Ureter (tissue), 1 donor: ENCODE measurements at places on chromosomes 1 and 21.
A peak's percentile ranks its signal among the peaks of the same experiment; 100 is the strongest.

- no peak for DNase-seq
Measured at GRCh38 chr1:230328342-230329015, 97.7 kb downstream of the PGBD5 start.

DNA sequence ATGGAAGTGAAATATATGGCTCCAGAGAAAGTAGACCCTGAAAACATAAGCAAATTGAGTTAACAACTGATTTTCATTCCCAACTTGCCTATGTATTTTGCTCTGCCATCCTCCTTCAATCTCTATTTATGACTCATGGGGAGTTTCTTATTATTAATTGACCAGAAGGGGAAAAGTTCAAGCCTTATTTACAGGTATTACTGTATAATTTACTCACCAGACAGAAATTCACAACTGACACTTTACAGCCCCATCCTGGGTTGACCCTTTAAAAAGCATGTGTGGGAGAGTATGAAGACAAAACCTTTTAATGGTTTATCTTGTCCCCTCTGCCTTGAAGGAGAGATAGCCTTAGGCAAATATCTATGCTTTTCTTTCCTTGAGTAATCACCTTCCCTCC, 39.8 kb upstream of the C1orf53 start:
- no peak for DNase-seq

- DNase-seq, result no peak
Measured at GRCh38 chr1:70465911-70466310, 54.8 kb downstream of the CTH start.

GRCh38 chr1:64934115-64934877, 32.1 kb downstream of the JAK1 start:
- DNase-seq, result no peak

DNA sequence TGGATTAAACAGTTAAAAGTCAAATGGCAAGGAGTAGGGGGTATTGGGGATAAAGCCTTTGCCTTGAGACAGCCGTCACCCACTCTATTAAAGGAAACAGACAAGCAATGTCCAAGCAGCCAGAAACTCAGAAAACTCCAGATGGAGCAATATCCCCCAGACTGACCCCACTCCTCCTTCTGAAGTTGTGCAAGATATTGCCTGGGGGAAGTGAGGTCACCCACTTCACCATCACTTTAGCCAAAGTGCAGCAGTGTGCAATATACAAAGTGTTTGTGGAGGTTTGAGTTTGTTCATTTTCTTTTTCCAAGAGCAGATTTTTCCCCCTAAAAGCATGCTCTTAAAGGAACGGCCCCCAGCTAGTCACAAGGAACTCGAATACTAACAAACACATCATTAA, 125.1 kb downstream of the ETS2 start:
- no peak for DNase-seq

GRCh38 chr1:24514946-24515345, 12.3 kb downstream of the RCAN3 start:
- DNase-seq, result no peak

DNA sequence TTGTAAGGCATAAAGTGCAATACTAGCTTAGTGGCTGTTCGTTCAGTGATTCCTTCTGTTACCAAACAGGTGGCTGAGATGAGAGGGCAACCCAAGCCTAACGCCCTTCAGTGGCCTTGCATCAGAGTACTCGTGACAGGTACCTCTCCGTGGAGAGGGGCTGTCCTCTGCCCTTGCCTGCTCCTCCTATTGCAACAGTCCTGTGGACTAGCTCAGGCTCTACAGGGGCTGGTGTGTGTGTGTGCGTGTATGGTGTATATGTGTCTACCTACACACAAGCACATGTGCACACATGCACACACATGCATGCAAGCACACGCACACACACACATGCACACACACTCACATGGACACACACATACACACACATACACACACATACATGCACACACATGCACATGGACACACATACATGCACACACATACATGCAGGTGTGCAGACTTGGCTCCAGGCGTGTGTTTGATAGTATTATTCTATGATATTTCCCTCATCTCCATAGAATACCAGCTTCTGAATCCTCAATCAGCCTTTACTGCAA, 15.1 kb downstream of the TFF3 start:
- no peak for DNase-seq

DNA sequence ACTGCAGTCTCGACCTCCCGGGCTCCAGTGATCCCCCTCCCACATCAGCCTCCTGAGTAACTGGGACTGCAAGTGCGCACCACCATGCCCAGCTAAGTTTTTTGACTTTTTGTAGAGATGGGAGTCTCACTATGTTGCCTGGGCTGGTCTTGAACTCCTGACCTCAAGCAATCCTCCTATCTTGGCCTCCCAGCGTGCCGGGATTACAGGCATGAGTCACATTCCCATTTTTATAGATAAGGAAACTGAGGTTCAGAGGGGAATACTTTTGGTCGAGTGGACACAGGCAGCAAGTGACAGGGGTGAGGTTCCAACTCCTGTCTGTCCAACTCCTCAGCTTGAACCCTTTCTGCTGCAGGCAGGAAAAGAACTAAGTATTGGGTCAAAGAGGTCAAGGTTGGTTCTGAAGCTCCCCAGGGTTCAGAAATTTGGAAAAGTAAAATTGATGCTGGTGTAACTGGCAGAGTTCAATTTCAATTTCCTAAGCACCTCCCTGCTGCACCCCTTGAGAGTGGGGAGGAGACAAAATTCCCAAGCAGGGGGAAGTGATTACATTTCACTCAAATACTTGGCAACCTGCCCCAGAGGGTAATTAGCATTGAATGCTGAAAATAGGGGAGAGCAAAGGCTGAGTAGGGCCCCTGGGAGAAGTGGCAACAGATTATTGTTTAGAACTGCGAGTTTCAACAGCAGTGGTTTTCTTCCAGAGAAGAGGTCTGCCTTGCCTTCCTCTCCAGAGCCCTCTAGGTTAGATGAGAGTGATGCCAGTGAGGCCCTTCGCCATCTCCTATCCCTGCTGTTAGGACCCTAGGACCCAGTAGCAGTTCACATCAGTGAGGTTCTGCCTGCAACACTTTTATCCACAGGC, 17.5 kb upstream of the ALPL start:
- DNase-seq, result no peak

GRCh38 chr1:110477445-110477957, 26.6 kb downstream of the PROK1 start:
- no peak for DNase-seq

GRCh38 chr1:184404727-184405027, 17.8 kb downstream of the C1orf21 start:
- DNase-seq, result no peak

GRCh38 chr21:45797338-45797737, 153.8 kb downstream of the PCBP3 start:
- no peak for DNase-seq

- DNase-seq, result no peak
Measured at GRCh38 chr1:3664700-3665375, 12.5 kb downstream of the TP73 start.

DNA sequence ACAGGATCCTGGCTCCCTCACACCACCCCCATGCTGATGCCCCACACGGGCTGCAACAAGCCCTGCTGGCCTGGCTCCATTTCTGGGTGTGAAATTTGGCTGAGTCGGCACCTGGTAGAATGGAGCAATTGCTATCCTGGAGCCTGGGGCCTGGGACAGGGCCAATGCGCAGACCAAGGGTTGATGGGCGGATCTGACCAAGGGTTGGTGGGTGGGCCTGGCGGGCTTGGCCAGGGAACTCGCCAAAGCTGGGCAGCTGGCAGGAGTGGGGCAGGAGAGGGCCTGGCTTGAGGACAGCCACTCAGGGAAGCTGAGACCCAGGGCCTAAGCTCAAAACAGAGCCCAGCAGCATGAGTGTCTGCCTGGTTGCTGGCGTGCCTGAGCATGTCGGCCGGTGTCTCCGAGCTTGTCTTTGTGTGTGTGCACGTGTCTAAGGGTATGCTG, 70.9 kb upstream of the POU3F1 start:
- peak; percentile 62 for DNase-seq

DNA sequence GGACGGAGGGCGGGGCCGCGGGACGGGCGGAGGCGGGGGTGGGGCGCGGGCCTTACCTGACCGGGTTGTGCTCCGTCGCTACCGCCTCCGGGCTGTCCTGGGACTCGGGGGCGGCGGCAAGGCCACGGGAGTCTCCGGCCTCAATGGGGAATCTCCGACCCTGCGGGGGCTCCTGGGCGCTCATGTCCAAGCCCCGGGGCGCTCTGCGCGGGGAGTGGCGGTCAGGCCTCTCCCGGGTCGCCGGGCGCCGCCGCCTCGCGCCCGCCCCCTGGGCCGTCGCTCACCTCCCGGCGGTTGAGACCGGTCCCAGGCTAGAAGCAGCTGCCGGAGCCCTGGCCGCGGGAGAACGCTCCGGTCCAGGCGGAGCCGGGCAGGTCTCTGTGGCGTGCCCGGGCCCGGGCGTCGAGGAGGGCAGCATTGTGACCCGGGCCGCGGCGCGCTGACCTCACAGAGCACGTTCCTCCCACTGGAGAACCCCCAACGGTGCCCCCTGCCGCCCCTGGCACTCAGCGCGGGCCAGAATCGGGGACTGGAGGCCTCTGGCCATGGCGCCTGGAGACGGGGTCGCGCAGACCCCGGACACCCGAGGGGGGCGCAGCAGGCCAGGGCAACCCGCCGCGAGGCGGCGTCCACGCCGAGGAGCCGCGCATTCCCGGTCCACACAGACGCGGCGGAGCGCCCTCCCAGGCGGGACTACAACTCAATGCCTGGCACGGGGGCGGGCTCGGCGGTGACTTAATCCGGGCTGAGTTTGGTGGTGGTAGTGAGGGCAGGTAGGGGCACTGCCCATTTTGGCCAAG, 411 bp downstream of the FAM229A start:
- no peak for DNase-seq

GRCh38 chr21:32094804-32095203, 184.0 kb downstream of the MIS18A start:
- no peak for DNase-seq

DNA sequence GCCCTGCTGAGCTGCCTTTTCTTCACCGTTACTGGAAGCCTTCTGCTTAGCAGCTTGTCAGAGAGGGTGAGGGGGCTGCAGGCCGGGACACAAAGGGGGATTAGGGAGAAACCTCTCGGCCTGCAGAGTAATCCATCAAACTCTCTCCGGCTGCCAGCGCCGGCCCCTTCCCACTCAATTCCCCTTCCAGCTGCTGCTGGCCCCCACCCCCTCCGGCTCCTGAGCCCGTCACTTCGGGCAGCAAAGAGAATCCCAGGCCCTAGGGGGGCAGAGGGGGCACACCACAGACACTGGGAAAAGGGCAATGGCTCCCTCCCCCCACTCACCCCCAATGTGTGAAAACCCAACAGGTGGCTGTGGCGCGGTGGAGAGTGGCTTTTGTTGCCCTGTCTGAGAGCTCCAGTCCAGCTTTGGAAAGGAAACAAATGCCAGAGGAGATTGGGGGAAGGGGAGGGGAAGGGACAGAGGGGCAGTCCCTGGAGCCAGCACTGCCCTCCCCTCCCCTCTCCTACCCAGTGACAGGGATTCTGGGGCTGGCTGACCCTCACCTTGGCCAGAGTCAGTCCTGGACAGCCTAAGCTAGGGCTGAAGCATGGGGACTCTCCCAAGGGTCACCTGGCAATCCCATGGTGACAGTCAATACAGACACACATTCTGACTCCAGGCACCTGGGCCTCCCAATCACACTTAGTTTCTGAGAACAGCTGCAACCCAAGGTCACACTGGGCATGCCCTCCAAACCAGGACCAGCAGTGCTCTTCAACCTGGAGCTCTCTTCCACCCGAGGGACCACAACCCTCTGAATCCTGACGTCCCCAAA, 9.5 kb downstream of the SLC45A3 start:
- no peak for DNase-seq

DNA sequence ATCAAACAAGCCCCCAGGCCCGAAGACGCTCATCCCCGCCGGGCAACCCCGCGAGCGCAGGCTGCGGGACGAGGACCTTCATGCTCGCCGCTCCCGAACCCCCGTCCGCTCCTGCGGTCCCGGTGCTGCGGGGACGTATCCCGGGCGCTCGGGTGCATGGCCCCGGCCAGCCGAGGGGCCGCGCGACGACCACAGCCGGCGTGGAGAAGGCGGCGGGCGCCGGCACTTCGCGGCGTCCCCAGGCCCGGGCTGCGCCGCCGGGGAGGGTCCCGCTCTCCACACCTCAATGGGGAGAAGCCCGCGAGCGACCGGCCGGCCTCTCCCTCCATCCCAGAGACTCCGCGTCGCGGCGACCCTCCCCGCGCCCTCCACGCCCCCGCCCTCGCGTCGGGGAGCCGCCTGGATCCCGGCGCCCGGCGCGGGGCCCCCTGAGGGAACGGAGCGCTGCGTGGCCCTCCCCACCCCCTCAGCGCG, 401 bp downstream of the ERRFI1 start:
- no peak for DNase-seq

- DNase-seq, result no peak
Measured at GRCh38 chr1:42340093-42340492, 5.1 kb upstream of the FOXJ3 start.

- no peak for DNase-seq
Measured at GRCh38 chr1:176119549-176119948, 87.5 kb downstream of the COP1 start.

- DNase-seq, result no peak
Measured at GRCh38 chr1:107430540-107431228, 289.8 kb downstream of the NTNG1 start.

DNA sequence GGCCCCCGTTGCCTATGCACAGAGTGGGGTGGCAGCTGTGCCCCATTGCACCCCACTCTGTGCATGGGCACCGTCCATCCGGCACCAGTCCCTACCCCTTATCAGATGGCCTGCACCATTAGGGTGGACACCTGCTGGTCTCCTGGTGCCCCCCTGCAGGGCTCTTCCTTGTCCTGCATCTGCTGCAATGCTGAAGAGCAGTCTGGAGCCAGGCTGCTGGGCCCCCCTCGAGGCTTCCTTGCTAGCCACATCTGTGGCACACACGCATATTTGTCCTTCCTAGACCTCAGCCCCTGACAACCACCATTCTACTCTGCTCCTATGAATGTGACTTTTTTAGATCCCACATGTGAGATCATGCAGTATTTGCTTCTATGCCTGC, 56.4 kb downstream of the COL18A1 start:
- no peak for DNase-seq

- DNase-seq, result no peak
Measured at GRCh38 chr1:107414550-107414949, 273.7 kb downstream of the NTNG1 start.
